ENCODE measurements at places on chromosomes 4 and X.

- DNase-seq = no peak
These were observed 38.4 kb downstream of the GRSF1 start for GRCh38 chr4:70801265-70801809.

GRCh38 chr4:4631150-4631549, 89.3 kb upstream of the STX18 start:
- no peak for DNase-seq

DNA sequence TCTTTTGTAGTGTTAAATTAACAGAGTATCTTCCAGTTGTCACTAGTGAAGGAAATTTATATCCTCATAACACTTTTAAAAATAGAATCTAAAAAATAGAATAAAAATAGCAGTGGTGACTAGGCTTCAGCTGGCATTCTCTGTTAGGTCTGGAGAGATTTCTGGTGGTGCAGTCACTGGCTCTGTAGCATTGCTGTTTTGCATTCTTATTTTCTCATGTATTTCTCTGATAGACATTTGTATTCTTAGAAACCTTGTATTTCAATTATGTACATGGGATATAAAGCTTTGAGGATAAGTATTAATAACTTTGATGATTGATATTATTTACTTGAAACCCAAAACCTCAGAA, 87.6 kb downstream of the TMEM131L start:
- DNase-seq = no peak

- DNase-seq = peak; percentile 35
These were observed 27.1 kb downstream of the STAG2 start for GRCh38 chrX:123988423-123989111.

DNA sequence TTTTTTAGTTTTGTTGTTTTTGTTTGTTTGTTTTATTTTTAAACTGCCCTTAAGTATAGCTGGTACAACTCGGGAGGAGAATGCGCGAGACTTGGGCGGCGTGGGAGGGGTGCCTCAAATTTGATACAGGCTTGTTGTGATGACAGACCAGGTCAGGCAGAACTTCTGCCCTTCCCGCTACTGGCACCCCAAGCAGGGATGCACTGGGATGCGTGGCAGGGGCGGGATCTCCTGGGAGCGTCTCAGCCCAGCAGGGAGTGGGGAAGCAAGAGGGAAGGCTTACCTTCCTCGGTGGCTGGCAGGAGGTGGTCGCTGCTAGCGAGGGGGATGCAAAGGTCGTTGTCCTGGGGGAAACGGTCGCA, 851 bp downstream of the SFRP2 start:
- DNase-seq = no peak
